Smooth muscle cell of the brain vasculature (primary cell): ENCODE measurements at places on chromosomes 5 and 9.

- DNase-seq, result no peak
Measured at GRCh38 chr5:139925650-139926640, 117.2 kb downstream of the NRG2 start.

DNA sequence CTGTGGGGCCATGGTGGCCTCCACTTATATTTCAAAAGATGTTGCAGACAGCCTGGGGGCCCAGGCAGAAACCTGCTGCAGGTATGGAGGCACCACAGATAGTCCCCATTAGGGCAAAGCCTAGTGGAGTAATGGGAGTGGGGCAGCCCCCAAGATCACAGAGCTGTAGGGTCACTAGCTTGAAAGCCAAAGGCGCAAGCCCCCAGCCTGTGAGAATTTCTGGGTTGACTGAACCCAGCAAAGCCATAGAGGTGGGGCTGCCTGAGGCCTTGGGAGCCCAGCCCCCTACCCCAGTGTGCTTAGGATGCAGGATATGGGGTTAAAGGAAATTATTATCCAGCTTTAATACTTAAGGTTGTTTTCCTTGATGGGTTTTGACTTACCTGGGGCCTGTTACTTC, 165.3 kb upstream of the FBN2 start:
- no peak for DNase-seq

GRCh38 chr5:78610636-78611035, 37.9 kb downstream of the LHFPL2 start:
- no peak for DNase-seq

DNA sequence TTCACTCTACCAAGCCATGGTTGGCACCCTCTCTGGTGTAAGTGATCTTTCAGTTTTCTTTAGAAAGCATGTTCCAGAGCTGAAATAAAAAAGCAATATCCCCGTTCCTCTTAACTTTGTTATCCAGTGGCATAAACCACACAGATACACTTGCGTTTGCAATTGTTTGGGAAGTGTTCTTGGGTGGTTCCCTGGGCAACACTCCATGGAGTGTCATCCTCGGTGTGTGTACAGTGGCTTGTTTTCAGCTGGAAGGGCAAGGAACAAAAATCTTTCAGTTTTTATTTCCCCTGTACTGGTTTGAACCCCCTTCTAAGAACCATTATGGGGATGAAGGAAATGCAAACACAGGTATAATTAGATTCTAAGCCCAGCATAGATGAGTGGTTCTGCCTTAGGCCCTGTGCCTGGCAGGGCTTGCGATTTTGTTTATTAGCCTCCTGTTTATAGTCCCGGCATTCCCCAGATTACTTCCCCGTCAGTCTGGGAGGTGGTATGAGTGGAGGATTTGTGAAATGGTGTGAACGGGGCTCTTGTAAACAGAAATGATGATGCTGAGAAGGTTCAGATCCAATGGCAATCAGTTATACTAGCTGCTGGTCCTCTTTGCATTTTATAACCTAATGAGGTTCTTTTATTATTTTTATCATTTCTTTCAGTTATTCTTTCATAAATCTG, 76.0 kb upstream of the CD180 start:
- DNase-seq, result no peak

DNA sequence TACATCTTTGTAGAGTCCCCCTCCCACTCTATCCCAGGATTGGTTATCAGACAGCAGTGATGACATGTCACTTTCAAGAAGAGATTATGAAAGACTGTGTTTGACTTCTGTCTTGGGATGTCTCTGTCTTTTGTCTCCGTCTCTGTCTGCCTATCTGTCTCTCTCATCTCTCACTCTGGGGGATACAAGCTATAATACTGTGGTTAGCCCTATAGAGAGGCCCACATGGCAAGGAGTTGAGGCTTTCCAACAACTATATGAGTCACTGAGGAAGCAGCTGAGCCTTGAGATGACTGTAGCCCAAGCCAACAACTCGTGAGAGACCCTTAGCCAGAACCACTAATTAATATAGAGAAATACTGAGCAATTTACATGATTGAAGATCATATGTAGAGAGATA, 284.8 kb downstream of the PDE4D start:
- no peak for DNase-seq

- no peak for DNase-seq
Measured at GRCh38 chr5:104223885-104224773, 661.5 kb upstream of the NUDT12 start.

DNA sequence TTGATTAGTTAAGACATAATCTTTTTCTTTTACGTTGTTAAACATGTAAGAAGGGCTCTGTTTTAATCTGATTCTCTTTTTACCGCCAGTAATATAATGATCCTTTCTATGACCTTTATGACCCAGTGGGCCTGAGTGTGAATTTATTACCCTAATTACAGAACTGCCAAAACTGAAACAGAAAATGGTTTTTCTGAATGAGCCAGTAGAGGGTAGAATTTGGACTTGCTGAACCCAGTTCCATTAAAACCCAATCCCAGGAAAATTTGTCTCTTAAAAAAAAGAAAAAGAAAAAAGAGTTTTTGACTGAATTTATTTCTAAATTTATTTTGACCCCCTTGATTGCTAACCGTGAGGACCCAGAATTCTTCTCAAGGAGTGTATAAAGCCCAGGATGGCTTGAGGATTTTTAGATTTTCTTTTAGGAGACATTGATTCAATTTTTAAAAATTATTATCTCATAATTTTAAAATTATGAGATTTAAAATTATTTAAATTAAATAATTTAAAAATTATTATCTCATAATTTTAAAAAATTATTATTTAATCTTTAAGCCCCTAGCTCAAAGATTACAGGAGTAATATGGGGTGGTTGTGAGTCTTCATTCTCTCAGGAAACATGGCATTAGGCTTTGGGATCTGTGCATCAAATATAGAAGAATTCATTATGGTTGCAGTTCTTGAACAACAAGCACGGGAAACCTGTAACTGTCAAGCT, 94.1 kb upstream of the GLIS3 start:
- no peak for DNase-seq
